ENCODE measurements at places on chromosomes 12 and 14.

GRCh38 chr12:112823582-112824149 is 32.1 kb downstream of the RPH3A start:
- DNase-seq, result no peak

DNA sequence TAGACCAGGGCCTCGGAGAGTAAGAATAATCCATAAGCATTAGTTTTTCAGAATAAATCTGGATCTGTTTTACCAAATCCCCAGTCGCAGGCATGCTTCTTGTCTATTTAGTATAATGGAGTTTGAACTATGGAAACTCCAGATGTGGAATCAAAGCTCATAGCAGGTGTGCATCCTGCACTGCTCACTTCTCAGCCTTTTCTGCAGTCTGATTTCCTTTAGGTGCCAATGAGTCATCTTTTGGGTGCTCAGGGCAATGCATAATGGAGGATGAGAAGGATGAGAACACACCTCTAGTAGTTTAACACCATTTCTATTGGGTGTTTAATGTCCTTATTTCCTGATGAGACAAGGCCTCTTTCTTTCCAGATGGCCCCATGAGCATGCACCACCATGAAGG is 961.2 kb downstream of the TMEM121 start:
- no peak for DNase-seq

GRCh38 chr14:63986789-63987533 is 134.2 kb downstream of the SYNE2 start:
- no peak for DNase-seq

- no peak for DNase-seq
Measured at GRCh38 chr14:85124631-85125290, 405.2 kb upstream of the FLRT2 start.

DNA sequence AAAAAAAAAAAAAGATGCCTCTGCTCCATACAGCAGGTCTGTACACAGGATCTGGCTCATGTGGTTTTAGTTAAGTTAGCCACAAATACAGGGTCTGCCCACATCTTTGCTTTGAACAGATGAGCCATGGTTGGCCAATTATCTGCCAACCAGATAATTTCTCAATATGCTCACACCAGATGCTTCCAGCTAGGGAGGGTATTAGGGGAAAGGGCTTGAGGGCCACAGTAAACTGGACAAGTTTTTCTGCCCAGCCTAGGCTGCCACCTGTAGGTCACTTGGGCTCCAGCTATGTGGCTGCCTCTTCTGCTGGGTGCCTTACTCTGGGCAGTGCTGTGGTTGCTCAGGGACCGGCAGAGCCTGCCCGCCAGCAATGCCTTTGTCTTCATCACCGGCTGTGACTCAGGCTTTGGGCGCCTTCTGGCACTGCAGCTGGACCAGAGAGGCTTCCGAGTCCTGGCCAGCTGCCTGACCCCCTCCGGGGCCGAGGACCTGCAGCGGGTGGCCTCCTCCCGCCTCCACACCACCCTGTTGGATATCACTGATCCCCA is 776 bp downstream of the RDH5 start:
- no peak for DNase-seq

DNA sequence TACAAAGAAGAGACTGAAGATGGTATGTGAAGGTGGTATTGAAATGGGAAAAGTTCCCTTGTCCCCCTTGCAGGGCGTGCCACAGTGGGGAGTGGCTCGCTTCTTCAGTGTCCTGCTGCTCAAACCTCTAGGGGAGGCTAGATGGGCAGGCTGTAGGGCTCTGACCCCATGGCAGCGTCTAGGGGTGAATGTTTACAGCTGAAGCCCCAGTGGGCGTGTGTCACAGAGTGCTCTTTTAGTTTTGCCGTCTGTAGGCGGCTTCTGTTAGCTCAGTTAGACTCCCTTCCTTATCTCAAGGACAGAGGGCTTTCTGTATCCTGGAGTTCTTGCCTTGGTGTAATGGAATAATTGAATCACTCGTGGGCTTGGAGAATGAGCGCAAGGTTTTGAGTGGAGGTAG is 266.2 kb downstream of the RAD51B start:
- DNase-seq, result no peak

DNA sequence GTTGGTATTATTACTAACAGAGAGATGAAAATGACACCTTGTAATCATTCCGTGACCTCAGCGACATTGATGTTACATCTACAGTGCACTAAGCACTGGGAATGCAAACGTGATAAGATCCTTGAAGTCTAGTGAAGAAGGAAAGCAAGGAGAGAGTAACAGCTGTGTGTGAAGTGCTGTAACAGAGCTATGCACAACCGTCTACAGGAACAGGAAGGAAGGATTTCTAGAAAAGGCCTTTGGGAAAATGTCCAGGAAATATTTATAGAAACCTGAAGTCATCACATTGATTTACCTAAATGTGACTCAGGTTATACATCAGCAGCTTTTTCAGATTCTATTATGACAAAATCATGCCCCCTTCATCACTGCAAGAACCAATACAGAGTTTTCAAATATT is 304.2 kb upstream of the AMIGO2 start:
- no peak for DNase-seq

DNA sequence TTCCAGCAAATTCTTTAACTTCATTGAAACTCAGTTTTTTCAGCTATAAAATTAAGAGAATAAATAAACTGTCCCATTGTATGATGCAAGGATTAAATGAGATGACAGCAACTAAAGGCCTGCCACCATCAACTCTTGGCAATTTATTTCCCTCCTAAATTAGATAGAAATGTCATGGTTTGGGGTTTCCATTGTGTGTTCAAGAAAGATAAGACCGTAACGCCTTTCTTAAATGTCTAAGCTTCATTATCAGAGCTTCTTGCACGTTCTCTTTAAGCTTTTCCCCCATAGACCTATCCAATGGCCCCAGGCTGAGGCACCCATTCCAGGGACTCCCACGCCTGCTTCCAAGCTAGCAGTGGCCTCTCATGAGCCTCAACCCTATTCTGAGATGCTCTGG is 281.9 kb downstream of the CACNA1C start:
- no peak for DNase-seq

- no peak for DNase-seq
Measured at GRCh38 chr12:15910468-15910863, 666 bp upstream of the DERA start.

GRCh38 chr14:89801136-89801535 is 153.4 kb downstream of the EFCAB11 start:
- no peak for DNase-seq

DNA sequence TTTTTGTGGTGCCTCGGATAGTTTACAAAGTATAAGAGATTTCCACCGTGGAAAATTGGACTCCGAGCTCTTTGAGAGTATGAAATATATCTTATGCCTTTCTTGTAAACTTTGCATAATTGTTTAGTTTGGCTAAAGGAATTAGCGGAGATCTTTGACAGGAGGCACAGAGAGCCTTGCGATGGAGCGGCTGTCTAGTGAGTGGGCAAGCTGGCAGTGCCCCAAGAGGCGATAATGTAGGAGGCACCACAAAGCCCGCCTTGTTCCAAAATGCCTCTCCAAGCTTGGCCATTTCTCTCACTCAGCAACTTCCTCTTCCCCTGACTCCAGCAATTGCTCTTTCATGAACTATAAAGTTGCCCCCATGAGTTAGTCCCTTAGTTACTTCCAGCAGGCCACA is 270.1 kb upstream of the PRICKLE1 start:
- no peak for DNase-seq

DNA sequence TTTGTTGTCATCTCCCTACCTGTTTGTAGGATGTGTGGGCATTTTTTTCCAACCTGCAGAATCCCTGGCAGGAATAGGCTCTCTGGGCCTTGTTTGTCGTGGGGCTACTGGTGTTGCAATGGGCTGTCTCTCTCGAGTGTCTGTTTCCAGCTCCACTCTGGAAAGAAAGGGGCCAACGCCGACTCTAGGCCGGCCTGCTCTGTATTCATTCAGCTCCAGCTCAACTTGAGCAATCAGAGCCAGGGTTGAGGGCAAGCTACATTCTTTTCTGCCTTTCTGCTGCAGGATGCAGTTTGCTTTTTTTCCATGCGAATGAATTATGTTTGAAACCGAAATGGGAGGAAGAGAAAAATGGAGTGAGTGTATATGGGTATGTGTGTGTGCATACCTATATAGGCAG is 2.3 kb downstream of the JDP2 start:
- no peak for DNase-seq

DNA sequence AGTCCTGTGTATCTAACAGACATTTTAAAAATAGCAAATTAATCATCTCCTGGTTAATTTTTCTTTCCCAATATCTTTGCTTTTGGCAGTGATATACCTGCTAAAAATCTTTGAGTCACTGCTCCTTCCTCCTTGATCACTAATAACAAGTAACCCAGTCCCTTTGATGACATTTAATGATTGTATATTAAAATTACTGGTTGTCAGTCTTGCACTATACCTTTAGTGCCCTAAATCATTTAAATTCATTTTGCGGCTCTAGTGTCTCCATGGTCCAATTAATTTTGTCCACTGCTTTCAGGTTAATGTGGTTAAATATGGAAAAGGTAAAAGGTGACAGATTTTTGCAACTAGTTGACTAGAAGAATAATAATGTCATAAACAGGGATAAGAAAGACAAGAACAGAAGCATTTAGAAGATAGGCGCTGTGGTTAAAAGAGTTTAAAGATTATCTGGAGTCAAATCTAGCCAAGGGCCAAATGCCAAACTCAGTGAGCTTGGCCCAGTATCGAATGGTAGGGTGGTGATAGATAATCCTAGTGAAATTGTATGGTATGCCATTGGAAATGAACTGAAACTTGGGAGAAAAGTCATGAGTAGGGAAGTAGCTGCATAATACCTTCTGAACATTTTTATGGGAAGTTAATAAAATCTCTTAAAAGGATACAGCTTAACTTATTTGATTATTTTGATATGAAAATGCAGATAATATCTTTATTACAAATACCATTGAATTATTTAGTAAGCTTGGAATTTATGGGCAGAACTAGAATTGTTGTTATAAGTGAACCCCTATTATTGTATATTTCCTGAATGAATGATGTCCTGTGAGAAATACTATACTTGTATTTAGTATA is 115.0 kb downstream of the PCNX1 start:
- no peak for DNase-seq

- DNase-seq, result no peak
Measured at GRCh38 chr14:72553656-72554055, 340.2 kb downstream of the DPF3 start.
